SHP77 treated with DMSO at 0.1 percent for 48 hours (cell line): ENCODE measurements at places on chromosomes 2 and 18.

- no peak for DNase-seq
These were observed 383.7 kb downstream of the SOCS6 start for GRCh38 chr18:70672581-70672980.

- DNase-seq, result no peak
These were observed 80.6 kb downstream of the MTCL1 start for GRCh38 chr18:8785855-8786482.

GRCh38 chr18:8375249-8375648 is 234.0 kb upstream of the RAB12 start:
- no peak for DNase-seq

GRCh38 chr2:204753841-204754240 is 208.6 kb downstream of the PARD3B start:
- no peak for DNase-seq

GRCh38 chr2:85775406-85776381 is 21.9 kb downstream of the ATOH8 start:
- no peak for DNase-seq

GRCh38 chr2:63051042-63051794 is 588 bp downstream of the OTX1 start:
- no peak for DNase-seq

- no peak for DNase-seq
These were observed 39.2 kb downstream of the DPYSL5 start for GRCh38 chr2:26887151-26887550.

- DNase-seq, result no peak
These were observed 245.9 kb upstream of the REV1 start for GRCh38 chr2:99735753-99736152.

DNA sequence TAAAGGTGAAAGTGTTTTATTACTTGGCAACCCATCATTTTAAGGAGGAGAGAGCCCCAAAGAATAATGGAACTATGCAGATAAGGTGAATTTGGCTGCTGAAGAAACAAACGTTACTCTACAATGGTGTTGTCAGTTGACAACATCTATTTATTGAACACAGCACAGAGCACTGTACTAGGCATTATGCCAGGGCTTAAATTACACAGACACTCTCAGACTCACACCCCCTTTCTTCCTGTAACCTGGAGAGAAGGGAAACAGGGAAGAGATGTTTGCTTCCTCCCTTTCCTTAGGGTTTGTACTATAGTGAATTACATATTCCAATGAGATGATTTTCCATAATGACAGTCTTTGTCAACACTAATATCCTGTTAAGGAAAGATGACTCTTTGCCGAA is 94.0 kb upstream of the ATP5MC3 start:
- DNase-seq, result no peak

GRCh38 chr2:27212626-27213471 is 781 bp upstream of the SLC5A6 start:
- DNase-seq, result peak; percentile 25

- DNase-seq, result no peak
These were observed 134.7 kb upstream of the CDH20 start for GRCh38 chr18:61198486-61198885.

GRCh38 chr18:25735459-25735858 is 355.0 kb downstream of the SS18 start:
- DNase-seq, result no peak

GRCh38 chr2:6310256-6311215 is 555.2 kb downstream of the CMPK2 start:
- DNase-seq, result peak; percentile 11

GRCh38 chr2:48727560-48727959 is 28.0 kb downstream of the LHCGR start:
- no peak for DNase-seq

DNA sequence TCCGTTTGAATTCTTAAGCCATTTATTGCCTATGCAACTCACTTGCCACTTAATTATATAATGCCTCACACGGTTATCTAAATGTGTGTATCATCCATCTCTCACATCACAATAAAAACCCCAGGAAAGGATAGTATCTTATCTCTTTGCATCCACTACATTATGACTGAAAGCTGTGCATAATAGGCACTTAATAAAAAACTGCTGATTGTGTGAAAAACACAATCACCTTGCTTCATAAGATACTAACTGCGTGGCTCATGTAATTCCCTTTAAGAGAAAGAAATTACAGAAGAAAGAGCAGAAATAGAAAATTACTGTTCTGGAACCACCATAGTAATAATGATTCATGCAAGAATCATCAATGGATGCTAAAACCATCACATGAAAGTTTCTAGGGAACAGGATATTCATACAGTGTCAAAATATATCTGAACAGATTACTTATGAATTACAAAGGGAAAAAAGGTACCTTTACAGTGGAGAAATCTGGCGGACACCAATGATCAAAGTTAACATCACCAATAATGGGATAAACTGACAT is 29.3 kb downstream of the CUL3 start:
- no peak for DNase-seq

- no peak for DNase-seq
These were observed 75.5 kb downstream of the SLC4A3 start for GRCh38 chr2:219702796-219703545.

DNA sequence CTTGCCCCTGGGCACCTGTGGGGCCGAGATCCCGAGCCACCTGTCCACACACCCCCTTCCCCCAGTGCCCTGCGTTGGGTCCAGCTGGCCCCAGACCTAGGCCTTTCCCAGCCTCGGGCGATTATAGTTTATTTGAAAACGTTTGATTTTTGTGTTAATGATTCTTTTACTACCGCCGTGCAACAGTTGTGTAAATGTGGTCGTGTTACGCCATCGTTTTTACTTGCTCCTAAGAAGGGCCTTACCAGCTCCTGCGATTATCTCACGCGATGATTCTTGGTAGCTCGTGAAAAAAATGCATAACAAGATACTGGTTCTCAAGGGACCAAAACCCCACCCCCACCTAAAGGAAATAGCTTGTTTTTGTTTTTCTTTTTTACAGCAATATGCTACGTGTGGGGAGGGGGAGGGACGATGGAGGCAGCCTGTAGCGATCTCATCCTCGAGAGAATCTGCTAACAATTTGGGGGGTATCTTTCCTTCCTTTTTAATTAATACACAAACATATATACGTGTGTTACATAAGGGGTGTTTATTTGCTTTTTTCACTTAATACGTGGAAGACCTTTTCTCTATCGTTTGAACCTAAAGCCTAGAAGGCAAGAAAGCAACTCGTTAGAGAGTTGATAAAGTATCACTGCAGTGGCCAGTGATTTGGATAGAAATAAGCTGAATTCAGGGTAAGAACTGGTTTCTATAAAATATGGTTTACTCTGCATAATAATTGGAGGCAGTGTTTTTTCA is 1.0 kb downstream of the ZDBF2 start:
- DNase-seq, result no peak

GRCh38 chr2:119231975-119232665 is 8.5 kb downstream of the STEAP3 start:
- DNase-seq, result no peak

DNA sequence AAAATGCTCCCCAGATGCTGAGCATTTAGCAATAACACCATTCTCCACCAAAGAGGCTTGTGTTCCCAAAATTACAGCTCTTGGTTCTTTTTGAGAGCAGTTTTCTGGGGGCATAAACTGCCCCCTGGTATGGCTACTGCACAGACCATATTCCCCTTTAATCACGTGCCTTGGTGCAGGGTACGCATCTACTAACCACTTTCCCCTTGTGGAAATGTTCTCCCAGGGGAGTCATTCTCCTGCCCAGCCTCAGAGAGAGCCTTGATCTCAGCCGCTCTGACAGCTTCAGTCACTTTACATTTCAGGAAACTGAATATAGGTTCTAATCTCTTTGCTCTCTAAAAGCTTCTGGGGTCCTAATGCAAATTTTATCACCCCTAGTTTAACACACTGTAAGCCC is 44.7 kb upstream of the EML6 start:
- DNase-seq, result no peak

DNA sequence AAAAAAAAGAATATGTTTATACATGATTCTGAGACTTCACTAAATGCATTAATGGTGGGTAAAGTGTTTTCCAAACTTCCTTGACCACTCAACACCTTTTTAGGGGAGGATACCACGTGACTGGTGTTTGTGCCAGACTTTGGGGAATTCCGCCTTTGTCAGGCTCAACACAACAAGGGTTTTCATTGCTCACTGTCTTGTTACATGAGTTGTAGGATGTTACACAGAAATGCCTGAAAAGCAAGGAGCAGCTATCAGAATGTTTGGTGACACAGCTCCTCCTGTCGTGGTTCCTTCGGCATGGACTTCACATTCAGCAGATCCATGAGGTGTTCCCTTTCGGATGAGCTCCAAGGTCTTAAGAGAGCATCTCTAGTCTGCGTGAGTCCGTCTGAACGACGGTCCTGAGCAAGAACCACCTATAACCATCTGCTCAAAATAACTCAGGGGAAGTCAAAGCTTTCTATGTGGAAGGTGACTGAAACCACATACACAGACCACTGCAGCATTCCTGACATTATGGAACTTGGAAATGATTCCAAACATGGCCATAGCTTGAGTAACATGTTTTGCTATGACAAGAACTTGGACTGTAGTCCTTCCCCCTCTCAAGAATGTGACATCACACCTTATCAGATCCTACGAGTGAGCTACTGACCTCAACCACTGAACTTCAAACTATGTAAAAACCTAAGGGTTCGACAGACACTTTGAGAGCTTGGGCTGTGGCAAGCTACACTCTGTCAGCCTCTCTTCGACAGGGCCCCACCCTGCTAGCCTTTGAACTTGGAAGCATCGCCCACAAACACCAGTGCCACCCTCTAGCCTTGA is 57.5 kb downstream of the MCFD2 start:
- DNase-seq, result no peak

DNA sequence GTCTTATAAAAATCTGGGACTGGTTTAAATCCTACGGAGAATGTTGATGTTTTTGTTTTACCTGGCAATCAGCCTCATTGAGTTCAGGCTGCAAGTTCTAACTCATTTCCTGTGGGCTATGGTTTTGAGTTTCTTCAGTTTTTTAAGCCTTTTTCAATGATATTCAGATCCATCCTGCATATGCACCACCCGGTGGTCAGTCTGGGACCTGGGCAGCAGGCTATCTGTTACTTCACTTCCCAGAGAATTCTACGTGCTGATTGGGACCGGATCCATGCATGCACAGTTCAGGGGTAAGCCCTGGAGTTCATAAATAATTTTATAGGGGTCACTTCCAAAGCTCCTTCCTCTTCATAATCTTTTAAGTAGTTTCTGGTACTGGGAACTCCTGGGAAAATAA is 339.2 kb upstream of the HNRNPA3 start:
- no peak for DNase-seq

DNA sequence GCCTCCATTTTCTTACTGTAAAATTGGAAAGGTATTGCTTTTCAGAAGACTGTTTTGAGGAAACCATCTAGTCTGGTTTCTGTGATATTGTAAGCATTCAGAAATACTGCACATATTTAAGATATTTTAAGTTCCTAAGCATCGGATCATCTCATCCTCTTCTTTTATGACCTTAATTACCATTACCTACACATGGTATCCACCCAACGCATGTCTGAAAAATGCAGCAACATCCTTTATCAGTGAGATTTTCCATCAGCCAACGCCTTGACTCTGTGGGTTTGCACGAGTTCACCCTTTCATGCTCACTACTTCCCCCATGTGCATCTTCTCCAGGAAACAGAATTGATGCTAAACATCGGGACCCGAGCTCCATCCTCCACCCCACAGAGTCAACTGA is 84.3 kb downstream of the COL4A4 start:
- no peak for DNase-seq

- no peak for DNase-seq
These were observed 1.1 kb upstream of the KCNIP3 start for GRCh38 chr2:95296011-95296410.

GRCh38 chr2:152500772-152501171 is 165.8 kb downstream of the FMNL2 start:
- DNase-seq, result no peak

DNA sequence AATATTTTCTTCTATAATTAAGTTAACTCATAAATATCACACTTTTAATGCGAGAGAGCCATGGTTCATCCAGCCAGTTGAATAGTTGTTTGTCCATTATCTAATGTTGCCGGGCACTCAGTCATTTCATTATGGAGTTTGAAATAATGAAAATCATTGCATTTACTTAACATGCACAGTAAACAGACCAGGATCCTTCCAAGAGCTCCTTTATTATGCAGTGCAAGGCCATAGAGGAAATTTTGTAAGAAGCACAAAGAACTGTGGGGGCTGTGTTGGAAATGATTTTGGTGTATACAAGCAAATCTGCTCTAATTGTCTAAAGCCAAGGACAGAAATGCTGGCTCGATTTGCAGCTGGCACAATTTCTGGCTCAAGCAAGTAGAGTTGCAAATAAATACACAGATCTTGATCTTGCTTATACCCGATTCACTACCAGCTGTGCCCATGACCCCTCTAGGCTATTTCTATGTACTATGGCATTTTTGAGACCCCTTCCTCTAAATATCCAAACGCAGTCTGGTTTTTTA is 400.3 kb upstream of the HNRNPA3 start:
- DNase-seq, result no peak

GRCh38 chr2:197516393-197516761 is 511 bp downstream of the MOB4 start:
- no peak for DNase-seq

DNA sequence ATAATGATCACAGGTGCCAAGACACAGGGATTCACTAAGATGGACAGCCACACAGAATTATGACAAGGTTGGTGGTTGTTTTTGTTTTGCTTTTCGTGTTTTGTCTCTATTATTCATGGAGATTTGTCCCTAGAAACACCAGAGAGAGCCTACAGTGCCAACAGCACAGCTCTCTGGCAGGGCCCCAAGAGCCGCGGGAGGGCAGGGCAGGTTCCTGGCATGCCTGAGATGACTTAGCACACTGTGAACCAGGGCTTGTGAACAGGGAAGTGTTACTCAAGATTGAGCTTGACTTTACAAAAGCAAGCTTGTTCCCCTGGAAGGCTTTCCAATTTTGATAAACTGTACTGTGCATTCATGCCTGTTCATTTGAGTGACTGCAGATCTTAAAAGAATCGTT is 437.4 kb upstream of the SALL3 start:
- no peak for DNase-seq

GRCh38 chr18:70621710-70622109 is 332.9 kb downstream of the SOCS6 start:
- DNase-seq, result no peak

DNA sequence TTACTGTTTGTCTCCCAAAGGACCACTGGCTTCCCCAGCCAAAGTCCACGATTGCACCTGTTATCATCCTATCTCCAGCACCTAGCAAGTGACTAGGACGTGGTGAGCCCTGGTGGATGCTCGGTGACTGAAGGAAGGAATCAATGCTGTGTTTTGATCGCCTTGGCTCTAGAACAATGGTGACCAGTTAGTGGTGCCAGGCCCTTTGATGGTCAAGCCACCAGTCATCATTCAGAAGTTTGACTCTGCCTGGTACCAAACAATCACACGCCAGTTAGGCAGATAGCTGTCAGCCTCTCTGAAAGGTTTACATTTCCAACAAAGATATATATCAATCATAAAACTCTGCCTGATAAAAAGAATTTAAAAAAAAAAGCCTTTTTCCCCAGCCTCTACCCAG is 244.1 kb downstream of the SH3BP4 start:
- DNase-seq, result no peak

GRCh38 chr18:56565551-56566345 is 72.6 kb downstream of the TXNL1 start:
- no peak for DNase-seq

- peak; percentile 73 for DNase-seq
These were observed 36.4 kb downstream of the PXDN start for GRCh38 chr2:1707771-1708418.
